ENCODE measurements at places on chromosomes 1 and 21.
A peak's percentile ranks its signal among the peaks of the same experiment; 100 is the strongest.

- DNase-seq = no peak
Measured at GRCh38 chr1:108563808-108564207, 3.9 kb downstream of the EEIG2 start.

GRCh38 chr1:98021126-98021525, 100.3 kb upstream of the DPYD start:
- no peak for DNase-seq

DNA sequence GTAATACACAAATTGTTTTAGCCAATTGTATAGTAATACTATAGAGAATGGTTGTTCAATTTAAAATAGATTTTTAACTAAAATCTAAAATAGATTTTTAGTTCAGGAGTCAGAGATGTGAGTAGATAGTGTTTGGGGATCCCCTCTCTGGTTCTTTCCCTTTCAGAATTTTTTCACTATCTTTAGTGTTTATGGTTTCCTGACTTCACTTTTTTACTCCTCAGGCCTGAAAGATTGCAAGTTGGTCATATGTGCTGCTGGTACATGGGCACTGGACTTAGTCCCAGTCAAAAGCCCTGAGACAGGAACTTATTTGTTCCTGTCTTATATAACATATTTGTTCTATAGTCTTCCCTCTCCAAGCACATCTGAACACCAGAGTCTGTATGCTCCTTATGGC, 96.8 kb upstream of the ATP1B1 start:
- no peak for DNase-seq

DNA sequence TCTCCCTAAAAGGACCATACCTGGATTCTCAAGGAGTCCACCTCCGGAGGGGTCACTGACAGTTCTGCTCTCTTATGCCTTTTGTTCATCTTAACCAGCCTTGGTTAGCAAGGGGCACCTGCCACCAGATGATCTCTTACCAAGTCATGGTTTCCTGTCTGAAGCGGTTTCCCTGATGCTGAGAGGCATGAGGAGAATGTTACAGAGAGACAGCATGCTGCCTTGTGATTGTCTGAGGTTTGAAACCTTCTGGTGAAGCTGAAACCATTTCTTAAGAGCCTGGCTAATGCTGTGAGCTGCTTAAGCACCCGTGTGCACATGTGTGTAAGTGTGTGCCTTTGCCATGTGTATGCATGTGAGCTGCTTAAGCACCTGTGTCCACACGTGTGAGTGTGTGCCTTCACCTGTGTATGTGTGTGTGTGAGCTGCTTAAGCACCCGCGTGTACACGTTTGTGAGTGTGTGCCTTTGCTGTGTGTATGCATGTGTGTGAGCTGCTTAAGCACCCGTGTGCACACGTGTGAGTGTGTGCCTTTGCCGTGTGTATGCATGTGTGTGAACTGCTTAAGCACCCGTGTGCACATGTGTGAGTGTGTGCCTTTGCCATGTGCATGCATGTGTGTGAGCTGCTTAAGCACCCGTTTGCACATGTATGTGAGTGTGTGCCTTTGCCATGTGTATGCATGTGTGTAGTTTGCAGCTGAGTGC, 136.4 kb upstream of the COL6A1 start:
- DNase-seq = no peak

DNA sequence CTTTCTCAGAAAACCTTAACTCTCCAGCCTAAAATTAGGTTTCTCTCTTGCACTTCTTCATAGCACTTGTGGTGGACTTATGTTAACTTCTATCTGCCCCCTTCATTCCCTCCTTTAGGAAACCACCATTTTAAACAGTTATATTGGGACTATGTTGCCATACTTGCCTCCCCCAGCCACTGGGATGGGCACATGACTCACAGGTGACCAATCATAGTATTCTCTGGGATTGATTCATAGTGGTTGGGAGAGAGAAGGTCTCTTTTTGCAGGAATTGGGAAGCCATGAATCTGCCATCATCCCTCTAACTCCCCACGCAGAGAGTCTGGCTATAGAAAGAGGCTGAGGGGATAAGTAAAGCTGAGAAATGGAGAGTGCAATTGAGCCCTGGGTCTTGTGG, 50.4 kb upstream of the NRDC start:
- no peak for DNase-seq

DNA sequence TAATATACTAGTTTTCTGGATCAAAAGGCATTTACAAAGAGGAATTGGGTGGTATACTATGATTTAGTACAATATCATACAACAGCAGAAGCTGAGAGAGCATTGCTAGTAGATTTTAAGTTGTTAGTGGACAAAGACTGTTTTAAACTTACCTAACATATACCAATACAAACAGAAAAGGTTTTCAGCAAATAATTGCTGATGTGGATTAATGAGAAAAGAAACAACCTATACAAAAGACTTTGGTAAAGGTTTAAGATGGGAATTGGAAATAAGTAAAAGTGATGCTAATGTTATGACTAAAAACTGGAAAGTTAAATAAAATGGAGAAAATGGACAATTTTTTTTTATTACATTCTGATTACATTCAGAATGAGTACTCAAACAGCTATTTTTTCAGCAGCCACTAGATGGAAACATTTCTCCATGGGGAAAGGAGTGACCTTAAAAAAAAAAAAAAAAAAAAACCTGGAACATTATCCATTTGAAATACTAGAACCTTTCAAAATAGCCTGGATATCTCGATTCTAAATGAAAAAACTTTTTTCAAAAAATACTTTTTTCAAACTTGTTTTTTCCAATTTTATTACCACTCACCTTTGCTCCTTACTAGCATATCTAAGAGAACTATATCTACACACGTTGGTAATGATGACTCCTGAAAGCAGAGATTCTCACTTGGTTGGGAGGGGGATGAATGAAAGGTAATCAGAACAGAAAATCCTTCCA, 55.4 kb downstream of the EPRS1 start:
- DNase-seq = peak; percentile 5

GRCh38 chr1:77938651-77939050, 40.2 kb downstream of the FUBP1 start:
- DNase-seq = no peak

- no peak for DNase-seq
Measured at GRCh38 chr1:64516803-64517568, 47.1 kb downstream of the CACHD1 start.

GRCh38 chr1:70188522-70188921, 16.9 kb downstream of the LRRC40 start:
- no peak for DNase-seq

DNA sequence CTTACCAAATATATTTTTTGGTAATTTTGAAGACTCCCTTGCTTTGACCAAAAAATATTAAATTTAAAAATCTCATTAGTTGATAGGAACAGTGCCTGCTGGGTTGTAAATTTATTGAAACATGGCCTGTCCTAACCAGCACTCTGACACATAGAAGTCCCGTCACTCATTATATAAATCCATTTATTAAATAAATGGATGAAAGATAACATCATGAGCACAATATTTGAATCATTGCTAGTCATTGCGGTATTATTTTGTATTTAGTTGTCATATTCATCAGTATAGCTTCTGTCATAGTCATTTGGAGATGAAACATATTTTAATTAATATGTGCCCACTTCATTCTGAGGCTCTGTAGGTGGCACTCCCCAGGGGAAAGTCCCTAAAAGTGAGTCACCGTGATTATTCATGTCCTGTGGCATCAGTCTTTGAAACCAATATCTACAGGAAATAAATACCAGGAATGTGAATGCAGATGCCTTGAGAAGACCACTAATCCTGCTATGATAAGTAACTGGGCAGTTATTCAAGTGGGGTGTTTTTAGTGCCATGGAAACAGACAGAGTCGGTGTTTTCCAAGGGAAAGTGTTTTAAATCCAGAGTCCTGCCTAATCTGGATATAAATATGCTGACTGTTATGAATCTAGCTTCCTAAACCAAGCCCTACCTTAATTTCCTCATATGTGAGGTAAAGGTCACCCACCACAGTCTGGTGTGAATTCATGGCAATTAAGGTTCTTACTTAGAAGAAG, 302.0 kb downstream of the DUSP10 start:
- DNase-seq = no peak

DNA sequence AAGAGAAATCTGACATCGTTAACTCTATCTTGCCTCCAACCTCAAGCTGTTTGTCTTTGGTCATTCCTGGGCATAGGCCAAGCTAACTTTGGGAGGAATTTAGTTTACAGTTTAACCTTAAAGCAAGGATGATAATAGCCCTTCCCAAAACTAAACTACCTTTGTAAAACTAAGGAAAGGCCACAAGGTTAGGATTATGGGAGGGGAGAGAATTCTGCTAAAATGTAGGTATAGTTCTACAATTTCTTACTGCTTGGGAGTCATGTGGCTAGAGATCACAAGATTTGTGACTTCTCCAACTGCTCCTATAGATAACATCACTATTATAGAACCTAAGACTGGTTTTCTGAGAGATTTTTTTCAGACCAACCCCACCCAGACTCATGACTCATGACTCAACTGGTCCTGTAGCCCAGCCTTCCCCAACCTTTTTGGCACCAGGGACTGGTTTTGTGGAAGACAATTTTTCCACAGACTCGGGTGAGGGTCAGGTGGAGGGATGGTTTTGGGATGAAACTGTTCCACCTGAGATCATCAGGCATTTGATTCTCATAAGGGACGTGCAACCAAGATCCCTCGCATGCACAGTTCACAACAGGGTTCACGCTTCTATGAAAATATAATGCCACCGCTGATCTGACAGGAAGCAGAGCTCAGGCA, 70.7 kb upstream of the MUTYH start:
- no peak for DNase-seq

GRCh38 chr1:29878501-29878900, 642.2 kb downstream of the PTPRU start:
- DNase-seq = no peak

- DNase-seq = no peak
Measured at GRCh38 chr1:43688594-43689000, 18.7 kb upstream of the ST3GAL3 start.

GRCh38 chr1:225774281-225775147, 3.1 kb upstream of the SRP9 start:
- no peak for DNase-seq

DNA sequence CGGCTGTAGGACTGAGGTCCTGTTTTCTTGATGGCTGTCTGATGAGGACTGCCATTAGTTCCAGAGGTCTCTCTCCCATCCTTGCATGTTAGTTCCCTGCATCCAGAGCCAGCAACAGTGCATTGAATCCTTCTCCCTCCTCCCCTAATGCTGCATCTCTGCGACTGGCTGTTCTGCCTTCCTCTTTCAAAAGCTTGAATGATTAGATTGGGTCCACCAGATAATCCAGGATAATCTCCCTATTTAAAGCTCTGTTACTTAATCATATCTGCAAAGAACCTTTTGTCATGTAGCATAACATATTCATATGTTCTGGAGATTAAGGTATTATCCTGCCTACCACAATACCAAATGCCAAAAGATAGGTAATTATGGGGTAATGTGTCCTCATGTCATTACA, 377.5 kb downstream of the GPATCH2 start:
- DNase-seq = no peak

DNA sequence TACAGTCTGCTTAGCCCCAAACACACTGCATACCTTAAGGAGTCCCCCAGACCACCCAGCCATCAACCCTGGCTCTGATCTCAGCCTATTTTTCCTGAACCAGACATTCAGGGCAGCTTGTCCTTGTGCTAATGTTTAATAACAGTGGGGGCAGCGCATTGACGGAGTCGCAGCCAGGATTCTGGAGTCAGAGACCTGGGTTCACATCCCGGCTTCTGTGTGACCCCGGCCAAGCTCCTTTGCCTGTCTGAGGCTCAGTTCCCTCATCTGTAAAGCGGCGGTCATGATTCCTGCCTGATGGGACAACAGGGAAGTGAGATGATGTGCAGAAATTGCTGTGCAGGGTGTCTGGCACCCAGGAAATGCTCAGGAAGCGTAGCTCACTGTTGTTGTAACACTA, 63.1 kb downstream of the MATN1 start:
- no peak for DNase-seq

- no peak for DNase-seq
Measured at GRCh38 chr1:207812778-207813511, 61.1 kb downstream of the CD46 start.

GRCh38 chr1:229253151-229253974, 17.5 kb upstream of the RAB4A start:
- no peak for DNase-seq

DNA sequence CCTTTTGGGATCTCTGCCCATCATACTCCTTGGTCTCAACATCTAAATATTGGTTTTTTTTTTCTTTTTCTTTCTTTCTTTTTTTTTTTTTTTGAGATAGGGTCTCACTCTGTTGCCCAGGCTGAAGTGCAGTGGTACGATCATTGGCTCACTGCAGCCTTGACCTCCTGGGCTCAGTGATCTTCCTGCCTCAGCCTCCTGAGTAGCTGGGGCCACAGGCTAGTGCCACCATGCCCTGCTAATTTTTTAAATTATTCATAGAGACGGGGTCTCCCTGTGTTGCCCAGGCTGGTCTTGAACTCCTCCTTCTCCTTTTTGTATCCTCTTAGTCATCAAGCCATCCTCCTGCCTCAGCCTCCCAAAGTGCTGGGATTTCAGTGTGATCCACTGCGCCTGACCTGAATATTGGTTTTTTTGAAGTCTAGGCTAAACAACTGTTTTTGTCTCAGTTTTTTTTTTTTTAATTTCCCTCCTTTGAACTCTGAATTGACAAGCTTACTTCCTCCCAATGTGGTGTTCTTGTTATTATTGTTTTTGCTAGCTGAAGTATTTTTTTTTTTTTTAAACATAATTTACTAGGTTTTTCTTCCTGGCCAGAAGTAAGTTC, 30.9 kb downstream of the MAPKAPK2 start:
- DNase-seq = no peak

DNA sequence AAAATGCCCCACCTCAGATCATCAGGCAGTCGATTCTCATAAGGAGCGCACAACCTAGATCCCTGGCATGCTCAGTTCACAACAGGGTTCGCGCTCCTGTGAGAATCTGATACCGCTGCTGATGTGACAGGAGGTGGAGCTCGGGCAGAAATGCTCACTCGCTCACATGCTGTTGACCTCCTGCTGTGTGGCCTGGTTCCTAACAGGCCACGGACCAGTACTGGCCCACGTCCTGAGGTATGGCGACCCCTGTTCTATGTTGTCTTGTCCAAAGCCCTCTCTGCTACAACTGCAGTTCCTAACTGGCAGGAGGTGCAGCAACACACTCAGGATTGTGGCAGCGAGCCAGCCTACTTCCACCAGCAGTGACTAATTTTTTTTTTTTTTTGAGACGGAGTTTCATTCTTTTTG, 70.6 kb downstream of the CLSTN1 start:
- DNase-seq = no peak

GRCh38 chr1:168235937-168236336, 10.1 kb downstream of the SFT2D2 start:
- no peak for DNase-seq

- no peak for DNase-seq
Measured at GRCh38 chr1:230825761-230826160, 42.6 kb downstream of the C1orf198 start.

DNA sequence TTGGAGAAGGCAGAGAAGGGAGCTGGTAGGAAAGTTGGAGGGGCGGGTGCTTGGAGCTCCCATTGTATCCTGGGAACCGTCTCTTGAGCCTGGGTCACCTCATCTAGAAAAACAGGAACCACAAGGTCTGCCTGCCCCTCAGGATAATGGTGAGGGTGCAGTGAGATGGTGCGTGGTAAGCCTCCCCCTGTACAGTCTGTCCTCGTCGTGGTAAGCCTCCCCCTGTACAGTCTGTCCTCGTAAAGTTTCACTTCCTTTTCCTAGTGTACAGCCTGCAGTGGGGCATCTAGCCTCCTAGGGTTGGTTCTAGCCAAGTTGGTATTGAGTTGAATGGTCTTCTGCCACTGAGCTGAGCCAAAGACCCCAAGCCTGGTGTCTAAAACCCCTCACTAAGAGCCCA, 66.5 kb upstream of the IGSF21 start:
- DNase-seq = no peak
